ENCODE measurements at places on chromosomes 5 and 9. TPM values are rescaled to one million over a fixed set of nuclear protein-coding genes. Genes with fewer than 3 reads are reported as not detected.

The STING1 gene
- total RNA-seq = 23.9 TPM

The TSSK1B gene
- 0.20 TPM for total RNA-seq

The FOCAD gene
- 80.9 TPM for total RNA-seq

The KLF4 gene
- 36.0 TPM for total RNA-seq

The DCTN4 gene
- total RNA-seq = 64.5 TPM

The EMB gene
- total RNA-seq = 0.98 TPM
